NCI-H1436 treated with DMSO at 0.1 percent for 48 hours (cell line): ENCODE measurements at places on chromosomes 3 and 15.

- DNase-seq, result no peak
Measured at GRCh38 chr3:176964661-176965060, 232.6 kb downstream of the TBL1XR1 start.

DNA sequence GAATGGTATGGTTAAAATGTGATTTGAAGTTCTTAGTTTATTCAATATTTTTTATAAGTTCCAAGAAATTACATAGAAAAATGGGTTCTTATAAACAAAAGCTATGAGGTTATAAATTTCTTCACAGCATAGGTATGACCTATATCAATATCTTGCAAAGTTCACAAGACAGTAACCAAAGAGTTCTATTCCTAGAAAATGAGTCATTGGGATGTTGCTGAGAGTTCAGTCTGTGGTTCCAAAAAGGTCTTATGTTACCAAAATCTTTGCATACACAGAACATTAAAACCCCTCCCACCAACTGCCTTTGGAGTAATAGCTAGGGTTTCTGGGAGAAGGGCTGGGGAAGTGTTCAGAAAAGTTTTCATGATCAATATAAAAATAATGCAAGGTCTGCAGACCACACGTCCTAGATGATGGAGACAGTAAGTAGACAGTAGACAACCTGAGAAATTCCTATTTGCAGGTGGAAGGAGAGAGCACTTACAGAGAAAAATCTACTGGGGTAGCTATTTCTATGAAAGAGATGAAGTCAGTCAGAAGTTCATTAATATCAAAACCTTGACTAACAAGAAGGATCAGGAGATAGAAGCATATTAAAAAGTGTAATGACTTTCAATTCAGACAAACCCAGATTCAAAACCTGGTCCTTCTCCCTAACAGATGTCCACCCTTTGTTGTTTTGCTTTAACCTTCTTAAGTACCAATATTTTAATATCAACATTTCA, 279.3 kb downstream of the KCNH8 start:
- no peak for DNase-seq

GRCh38 chr3:37442397-37442796, 268.0 kb upstream of the LRRFIP2 start:
- DNase-seq, result no peak

DNA sequence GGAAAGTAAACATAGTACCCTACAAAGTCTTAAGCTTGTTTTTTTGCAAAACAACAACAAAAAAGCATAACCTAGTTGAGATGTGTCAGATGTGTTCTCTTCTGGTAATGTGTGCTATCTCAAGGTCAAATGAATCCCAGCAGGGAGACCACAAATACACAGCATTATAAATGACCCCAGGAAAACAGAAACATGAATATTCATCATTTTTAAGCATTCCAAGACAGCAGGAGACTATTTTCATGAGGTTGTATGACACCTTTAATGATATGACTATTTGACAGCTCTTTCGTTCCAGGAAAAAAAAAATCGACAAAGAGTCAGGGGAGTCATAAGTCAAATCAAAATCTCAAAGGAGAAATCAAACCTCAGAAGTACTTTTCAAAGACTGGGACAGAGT, 62.7 kb upstream of the CBLB start:
- no peak for DNase-seq

DNA sequence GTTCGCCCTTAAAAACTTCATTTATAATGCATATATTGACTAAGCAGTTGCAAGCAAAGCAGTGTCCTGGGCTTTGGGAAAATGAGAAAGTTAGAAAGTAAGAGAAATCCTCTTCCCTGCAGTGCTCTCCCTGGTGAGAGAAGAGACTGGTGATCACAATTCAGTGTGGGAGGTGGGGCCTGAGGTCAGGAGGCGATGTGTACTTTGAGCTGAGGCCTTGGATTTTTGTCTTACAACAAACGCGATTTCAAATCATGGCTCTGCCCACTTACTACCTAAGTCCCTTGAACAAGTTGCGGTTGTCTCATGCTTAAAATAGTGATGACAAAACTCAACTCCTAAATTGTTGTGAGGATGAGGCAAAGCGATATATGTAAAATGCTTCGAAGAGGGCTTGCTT, 316.3 kb upstream of the NECTIN3 start:
- no peak for DNase-seq

DNA sequence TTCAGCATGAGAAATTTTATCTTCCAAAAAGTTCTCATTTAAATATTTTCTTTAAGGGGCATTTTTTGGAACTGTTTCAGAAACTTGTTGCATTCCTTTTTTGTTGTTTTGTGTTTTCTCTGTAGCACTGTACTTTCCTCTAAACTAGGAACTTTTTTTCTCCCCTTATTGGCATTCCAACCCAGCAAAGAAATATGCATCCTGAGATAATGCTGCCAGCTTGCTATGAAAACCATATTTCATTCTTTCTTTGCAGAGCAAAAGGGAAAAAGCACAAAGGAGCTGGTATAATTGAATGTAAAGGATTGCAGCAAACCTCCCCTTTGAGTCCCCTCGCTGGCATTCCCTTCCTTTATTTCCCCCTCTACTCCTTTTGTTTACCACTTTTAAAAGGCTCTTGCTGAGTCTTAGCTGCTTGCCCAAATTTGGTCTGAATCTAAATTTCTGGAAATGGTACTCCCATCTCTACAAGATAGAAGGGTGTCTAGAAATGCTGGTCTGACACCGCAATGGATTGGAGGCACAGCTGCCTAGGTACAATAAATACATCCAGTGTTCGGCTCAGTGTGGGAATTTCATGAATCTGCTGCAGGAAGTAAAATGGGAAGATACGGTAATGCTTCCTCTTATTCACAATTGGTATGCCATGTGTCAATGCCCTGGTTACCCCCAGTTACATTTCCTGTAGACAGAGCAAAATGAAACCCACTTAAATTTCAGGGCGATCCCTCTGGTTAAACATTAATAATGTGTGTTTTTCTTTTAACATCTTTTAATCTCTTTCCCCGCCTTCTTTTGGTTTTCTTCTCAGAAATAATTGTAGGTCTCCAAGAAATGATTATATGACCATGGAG, 156.6 kb downstream of the MEIS2 start:
- no peak for DNase-seq

DNA sequence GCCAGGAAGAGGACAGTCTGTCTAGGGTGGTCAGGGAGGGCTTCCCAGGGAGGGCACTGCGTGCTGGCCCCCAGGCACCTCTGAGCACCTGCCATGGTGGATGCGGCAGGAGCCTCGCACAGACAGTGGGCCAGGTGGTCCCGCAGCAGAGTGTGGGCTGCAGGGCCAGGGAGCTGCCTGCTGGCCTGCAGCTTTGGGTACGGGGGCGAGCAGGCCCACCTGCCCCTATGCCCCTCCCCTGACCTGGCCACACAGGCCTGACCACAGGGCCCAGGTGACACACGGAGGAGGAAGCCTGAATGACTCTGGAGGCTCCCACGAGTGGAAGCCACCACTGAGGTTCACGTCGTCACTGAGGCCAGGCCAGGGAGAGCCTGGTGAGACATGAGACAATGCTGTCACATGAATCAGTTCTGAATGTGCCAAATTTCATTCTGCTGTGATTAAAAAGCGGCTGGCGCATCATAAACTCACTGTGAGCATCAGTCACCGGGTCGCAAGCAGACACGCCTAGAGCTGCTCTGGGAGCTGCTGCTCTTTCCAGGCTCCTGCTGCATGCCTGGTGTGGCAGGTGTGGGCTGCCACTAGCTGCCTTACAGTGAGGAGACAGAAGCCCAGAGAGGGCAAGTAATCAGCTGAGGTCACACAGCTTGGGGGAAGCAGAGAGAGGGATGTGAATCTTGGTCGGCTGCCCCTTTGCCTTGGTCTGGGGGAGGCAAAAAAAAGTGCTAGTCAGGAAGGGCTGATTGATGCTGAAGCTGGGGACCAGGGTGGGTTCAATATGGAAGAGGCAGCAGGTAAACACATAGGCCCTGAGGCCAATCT, 39.5 kb upstream of the IQSEC1 start:
- no peak for DNase-seq
